ENCODE measurements at places on chromosomes 2 and 18.

DNA sequence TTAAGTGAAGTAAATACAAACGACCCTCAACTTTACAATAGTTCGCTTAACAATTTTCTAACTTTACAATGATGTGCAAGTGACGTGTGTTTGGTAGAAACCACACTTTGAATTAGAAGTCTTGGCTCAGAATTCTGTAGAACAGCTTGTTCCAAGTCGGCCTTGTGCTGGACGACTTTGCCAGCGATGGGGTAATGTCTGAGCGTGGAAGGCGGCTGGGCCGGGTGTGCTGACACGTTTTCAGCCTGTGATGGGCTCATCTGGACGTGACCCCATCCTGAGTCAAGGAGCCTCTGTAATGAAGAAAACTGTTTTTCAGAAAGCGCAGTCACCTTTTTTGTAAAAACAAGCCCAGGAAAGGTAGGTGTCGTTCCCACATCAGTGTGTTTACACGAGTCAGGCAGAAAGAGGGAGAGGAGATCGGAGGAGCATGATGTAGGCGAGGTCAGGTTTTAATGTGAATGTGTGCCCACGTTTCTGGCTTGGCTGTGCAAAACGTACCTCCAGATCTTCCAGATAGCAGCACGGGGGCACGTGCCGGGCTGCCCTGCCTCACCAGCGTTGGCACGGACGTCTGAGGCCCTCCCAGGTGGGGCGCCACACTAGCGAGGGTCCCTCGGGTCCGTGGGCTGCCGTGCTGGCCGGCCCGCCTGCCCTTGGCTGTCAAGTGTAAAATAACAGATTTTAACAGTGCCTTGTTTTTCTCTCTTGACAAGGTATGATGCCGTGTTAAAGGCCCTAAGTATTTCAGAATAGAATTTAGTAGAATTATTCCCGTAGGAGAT, 54.6 kb downstream of the CTDP1 start:
- no peak for DNase-seq

DNA sequence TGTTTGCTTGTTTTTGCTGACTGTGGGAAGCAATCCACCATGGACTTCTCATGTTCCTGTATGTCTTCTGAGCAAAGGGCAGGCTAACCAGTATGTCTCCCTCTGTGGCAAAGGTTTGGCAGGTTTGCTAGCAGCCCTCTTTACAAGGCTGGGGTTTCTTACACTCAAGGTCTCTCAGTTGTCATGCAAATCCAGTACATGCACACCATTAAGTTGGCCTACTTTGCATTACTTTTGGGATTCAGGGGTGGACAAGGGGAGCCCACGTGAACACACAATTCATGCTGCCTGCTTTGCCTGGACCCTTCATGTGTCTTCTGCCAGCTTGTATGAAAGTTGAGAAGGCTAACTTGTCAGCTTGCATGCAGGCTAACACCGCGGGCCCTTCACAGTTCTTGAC, 134.9 kb downstream of the LRRTM4 start:
- DNase-seq: no peak

DNA sequence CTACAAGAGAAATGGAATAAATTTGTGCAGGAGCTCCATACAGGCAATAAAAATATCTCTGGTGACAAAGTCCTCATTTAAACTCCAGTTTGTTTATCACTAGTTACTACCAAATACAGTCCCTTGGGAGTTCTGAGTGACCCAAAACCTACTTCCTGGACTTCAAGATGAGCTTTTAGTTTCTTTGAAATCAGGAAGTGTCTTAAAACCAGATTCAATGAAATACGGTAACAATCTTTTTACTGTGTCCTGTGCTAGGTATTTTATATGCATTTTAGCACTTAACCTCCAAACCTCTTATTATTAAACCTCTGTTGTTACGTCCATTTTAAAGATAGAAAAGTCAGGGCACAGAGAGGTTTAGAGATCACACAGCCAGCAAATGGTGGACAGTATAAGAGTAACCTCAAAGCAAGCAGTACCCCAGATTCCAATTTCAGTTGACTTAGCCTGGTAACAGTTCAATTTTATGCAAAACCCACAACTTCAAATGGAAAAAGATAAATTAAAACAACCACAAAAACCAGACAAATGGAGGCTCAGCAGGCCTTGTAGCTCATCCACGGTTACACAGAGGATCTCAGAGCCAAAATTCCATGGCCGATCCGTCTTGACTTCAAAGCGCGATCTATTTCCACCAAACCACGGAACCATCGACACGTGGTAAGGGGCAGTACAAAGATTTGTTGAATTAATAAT, 1.3 kb upstream of the KCMF1 start:
- DNase-seq: peak; percentile 49

GRCh38 chr18:394987-395362, 105.5 kb downstream of the COLEC12 start:
- no peak for DNase-seq

GRCh38 chr2:200703127-200703925, 108.4 kb upstream of the BZW1 start:
- DNase-seq: peak; percentile 19

DNA sequence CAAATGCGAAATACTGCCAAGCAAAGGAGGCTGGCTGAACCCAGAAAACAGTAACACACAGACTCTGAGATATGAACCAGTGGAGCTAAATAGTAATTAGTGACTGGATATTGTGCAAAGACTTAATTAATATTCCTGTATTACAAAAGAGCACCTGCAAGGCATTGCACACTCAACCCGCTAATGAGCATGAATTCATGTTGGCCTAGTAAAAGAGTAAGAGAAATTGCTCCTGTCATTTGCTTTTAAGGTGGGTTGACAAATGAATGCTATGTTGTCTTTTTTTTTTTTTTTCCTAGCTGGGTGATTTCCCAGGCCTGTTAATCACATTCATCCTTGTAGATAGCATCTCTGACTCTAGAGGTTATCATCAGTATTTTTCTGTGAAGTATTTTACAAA, 87.0 kb upstream of the CERS6 start:
- no peak for DNase-seq

- DNase-seq: no peak
These were observed 18.6 kb downstream of the ST6GAL2 start for GRCh38 chr2:106867196-106867953.

DNA sequence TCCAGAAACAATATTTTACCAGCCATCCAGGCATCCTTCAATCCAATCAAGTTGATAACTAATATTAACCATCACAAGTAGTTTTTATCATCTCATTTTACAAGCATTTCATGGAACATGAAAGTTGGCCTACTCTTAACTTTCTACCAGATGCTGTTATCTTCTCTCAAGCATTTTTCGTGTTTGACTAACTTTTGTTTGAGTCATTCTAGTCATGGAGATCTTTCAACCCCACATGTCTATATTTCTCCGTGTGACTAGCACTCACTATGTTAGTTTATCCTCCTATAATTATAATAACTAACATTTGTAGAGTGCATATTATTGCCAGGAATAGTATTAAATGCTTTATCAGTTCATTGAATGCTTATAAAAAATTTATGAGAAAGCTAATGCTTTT, 307.0 kb upstream of the CWC22 start:
- no peak for DNase-seq

- no peak for DNase-seq
These were observed 123.2 kb downstream of the B3GNT2 start for GRCh38 chr2:62319070-62319469.

- DNase-seq: no peak
These were observed 113.5 kb downstream of the RTN4 start for GRCh38 chr2:54936766-54937165.

DNA sequence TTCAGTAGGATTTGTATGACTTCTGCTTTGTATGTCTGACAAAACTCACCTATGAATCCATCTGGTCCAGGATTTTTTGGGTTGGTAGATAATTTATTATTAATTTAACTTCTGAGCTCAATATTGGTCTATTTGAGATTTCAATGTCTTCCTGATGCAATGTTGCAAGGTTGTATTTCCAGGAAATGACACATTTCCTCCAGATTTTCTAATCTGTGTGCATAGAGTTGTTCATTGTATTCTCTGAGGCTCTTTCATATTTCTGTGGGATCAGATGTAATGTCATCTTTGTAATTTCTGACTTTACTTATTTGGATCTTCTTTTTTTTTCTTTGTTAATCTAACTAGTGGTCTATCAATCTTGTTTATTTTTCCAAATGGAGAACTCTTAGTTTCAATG, 584.7 kb upstream of the SETBP1 start:
- DNase-seq: no peak

DNA sequence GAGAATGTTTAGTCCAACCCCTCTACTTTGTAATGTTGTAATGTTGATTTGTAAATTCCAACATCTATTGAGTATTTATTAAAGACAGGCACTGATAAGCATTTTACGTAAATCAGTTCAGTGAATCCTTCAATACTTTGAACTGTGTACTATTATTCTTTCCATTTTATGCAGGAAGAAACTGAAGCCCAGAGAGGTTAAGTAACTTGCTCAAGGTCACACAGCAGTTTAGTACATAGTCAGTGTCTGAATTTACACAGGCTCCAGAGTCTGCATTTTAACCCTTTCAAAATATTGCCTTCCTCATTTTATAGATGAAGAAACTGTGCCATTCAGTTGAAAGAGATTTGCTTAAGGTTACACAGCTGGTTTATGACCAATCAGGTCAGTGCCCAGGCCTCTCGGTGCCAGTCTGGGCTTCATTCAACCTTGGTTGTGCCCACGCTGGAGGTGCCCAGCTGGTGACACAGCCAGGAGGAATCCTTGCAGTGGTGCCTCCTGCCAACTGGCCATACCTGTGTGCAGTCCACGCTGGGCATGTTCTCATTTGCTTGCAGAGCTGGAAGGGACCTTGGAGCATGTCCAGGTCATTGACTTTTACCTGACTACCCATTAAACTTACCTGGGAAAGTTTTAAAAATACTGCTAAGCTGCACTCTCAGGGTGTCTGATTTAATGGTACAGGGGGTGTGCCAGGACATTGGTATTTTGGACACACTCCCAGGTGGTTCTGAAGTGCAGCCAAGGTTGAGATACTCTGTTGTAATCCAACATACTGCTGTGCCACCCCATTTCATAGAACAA, 74.3 kb upstream of the CYRIA start:
- DNase-seq: no peak

DNA sequence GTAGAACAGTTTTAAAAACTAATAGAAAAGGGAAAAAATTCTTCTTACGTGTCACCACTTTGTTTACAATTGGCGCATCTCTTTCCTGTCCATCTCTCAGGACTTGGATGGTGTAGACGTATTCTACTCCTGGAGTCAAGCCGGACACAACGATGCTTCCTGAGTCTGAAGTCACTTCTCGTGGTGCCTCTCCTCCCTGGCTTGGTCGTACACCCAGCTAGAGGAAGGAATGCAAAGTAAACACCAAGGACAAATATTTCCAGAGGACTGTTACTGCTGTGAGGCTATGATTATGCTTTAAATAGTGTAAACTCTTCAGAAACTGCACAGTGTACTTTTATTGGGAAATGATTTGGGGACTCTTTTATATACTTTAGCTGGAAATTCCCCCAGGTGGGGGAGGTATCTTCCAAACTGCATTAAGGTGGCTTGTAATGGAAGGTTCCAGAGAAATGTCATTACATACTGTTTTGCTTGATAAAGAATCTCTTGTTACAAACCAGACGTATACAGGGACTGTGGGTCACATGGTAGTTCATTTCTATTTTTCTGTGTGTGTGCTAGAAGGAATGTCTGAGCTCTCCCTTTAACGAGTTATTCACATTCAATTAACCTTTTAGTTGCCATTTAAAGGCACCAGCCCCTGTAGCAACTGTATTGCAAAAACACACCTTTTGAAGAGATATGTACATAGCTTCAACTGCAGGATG, 38.1 kb downstream of the FN1 start:
- no peak for DNase-seq

DNA sequence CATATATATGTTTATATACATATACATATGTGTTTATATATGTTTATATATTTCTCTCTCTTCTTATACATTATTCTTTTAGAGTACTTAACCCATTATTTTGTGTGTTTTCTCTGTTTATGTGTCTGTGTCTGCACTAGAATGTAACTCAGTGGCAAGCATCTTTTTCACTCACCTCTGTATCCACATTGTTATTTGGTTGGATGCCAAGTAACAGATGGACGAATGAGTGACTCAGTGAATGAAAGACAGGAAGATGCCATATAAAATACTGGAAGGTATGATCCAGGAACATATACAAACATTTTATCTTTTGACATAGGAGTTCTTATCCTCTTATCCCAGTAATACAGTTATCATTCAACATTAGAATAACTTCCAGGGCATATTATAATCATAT, 684.8 kb downstream of the RNF144A start:
- no peak for DNase-seq

DNA sequence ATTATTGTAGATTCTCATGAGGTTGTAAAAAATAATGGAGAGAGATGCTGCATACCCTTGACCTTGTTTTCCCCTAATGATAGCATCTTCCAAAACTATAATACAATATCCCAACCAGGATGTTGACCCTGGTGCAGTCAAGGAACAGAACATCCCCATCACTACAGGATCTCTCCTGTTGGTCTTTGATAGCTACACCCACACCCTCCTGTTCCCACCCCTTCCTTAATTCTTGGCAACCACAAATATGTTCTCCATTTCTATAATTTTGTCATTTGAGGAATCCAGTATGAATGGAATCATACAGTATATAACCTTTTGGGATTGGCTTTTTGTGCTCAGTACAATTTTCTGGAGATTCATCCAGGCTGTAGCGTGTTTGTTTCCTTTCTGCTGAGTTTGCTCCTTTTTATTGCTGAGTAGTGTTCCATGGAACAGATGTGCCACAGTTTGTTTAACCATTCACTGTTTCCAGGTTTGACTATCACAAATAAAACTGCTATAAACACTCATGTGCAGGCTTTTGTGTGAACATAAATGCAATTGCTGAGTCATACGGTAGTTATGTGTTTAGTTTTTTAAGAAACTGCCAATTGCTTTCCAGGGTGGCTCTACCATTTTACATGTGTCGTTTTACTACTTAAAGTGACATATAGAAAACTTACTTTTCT, 22.2 kb downstream of the MCFD2 start:
- DNase-seq: no peak

DNA sequence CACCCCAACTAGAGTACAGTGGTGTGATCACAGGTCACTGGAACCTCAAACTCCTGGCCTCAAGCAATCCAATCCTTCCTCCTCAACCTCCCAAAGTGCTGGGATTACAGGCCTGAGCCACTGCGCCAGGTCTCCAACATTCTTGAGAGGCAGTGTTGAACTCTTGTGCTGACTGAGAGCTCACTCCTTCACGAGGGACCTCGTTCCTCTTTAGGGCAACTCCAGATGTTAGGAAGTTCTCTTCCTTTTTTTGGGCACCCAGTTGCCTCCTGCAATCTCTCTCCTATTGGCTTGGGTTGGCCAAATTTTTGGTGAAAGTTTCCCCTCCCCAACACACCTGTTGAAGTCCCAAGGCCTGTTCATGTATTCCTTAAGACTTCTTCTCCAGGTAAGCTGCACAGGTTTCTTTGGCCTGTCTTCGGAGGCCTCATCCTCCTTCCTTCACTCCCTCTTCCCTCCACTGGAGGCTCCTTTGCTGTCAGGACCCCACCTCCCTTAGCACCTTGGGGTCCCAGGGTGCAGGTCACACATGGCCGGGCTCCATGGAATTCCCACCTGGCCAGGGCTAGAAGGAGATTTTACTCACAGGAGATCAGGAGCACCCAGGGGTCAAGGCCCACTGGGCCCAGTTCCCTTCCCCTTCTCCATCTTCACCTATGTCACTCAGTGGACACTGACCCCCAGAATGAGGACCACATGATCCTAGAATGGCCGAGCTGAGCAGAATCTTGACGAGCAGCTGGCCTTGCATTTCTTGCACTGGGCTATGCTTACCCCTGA, 94.6 kb upstream of the SMAD2 start:
- DNase-seq: no peak

All from CD4-positive, alpha-beta T cell treated with Interleukin-15 for 4 hours (primary cell).